ENCODE measurements at places on chromosomes 13 and 19.

GRCh38 chr19:40611096-40611495 lies 9.9 kb downstream of the LTBP4 start:
- DNase-seq: no peak

GRCh38 chr19:30362156-30362754 lies 9.9 kb upstream of the ZNF536 start:
- no peak for DNase-seq

GRCh38 chr13:61138857-61139256 lies 276.8 kb downstream of the PCDH20 start:
- DNase-seq: no peak

DNA sequence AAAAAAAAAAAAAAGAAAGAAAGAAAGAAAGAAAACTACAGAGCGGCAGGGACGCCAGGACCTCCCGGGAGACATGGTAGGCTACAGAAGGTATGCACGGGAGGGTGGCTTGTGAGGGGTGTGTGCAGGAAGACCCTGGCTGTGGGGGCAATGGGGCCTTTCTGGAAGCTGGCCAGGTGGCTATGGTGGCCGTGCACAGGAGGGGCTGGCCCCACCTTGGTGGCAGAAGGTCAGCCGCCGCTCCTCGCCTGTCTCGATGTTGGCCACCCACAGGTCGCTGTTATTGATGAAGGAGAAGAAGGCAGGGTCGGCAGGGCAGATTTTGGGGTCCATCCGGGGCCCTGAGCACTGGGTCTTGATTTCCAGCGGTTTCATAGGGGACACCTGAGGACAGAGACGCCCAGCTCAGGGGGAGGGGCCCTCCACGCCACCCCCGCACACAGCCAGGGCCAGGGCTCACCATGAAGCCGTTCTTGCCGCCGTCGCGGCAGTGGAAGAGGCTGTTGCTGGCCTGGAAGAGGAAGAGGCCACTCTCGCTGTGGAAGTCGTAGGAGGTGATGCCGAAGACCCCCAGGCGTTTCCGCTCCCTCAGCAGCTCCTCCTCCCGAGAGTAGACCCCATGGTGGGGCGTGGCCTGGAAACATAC lies 19.8 kb downstream of the DPP9 start:
- DNase-seq: no peak

- DNase-seq: no peak
These were observed 126.6 kb upstream of the UFM1 start for GRCh38 chr13:38223089-38223488.

DNA sequence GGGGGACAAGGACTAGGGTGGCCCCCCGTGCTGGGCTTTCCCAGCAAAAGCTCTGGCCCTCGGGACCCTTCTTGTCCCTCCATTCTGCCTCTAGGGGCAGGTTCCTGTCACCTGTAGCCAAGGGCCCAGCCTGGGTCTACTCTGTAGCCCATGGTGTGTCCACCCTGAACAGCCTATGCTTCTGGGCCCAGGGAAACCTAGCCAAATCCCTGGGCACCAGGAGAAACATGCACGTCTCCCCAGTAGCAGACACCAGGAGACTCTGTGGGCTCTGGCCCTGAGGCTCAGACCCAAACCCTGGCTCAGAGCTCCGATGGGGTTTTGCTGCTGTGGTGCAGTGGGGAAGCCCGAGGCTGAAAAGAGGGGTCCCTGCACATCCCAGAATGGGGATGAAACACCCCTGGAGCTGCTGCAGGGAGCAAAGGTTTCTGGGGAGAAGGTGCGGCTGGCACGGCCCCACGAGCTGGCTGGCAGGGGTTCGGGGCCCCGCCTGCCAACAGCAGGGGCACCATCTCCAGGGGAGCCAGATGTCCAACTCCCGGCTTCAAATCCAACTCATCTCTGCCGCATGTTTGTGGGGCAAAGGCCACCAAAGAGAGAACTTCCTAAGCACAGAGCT lies 18.2 kb downstream of the CEBPG start:
- no peak for DNase-seq

DNA sequence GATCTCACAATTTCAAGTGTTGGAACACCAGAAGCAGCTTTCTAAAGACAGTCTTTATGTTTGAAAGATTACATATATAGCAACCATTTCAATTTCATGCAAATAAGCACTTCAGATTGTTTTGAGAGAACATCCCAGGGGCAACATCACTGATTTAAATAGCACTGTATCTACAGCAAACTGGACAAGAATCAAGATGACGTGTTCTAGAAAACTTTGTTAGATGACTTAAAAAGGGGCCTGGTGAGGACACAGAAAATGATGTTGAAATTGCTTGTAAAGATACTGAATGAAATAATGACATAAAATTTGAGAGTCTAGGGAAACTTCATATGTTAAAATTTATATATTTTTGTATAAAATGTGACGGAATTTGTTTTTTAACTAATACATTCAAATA lies 277.1 kb downstream of the KLF12 start:
- DNase-seq: no peak

Data from stimulated activated CD4-positive, alpha-beta T cell treated with anti-CD3 and anti-CD28 coated beads, Interleukin-1b, Interleukin-23, amount 100 ng/mL, for 1 hour (primary cell).